ENCODE measurements at places on chromosomes 4 and X.

- no peak for DNase-seq
These were observed 541.5 kb downstream of the PCDH7 start for GRCh38 chr4:31261632-31262031.

DNA sequence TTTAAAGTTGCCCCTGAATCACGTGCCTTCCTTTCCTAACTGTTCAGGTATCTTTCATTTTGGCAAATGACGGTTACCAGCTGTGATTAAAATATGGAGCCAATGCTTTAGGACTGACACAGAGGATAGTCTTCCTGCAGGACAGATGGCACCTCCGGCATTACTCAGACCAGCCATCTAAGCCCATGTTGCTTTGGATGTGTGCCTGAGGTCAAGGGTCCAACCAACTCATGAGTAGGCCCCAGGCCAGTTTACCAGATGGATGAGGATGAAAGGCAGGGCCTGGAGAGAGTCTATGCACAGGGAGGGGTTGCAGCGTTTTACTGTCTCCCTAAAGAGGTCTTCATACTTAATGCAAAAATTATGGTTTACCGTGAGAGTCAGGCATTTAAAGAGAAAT is 174.0 kb upstream of the GATB start:
- DNase-seq: no peak

GRCh38 chrX:15043538-15043937 is 170.3 kb downstream of the MOSPD2 start:
- no peak for DNase-seq

- no peak for DNase-seq
These were observed 132.1 kb upstream of the PCDH18 start for GRCh38 chr4:137664416-137664815.

GRCh38 chrX:108036298-108036973 is 8.4 kb upstream of the VSIG1 start:
- no peak for DNase-seq

GRCh38 chr4:114494246-114494803 is 104.3 kb upstream of the UGT8 start:
- DNase-seq: no peak

GRCh38 chr4:70608324-70608723 is 16.3 kb downstream of the AMBN start:
- no peak for DNase-seq

- no peak for DNase-seq
These were observed 22.1 kb upstream of the NDNF start for GRCh38 chr4:121094297-121094966.

- no peak for DNase-seq
These were observed 242.7 kb upstream of the DCAF8L1 start for GRCh38 chrX:28223991-28224390.

DNA sequence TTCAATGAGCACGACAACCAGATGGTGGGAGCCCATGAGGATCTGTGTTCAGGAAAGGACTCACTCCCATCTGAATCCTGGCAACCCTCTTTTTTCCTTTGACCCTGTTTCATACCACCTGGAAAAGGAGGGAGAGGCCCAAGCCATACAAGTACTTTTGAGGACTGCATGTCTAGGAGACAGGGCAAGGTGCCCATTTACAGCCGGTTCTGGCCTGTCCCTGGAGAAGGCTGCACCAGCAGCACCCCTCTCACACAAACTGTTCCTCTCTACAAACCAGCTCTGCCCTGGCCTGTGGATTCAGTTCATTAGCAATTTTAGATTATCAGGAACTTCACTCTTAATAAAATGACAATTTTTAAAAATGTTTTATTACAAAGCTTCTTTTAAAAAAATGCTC is 57.5 kb downstream of the HADH start:
- DNase-seq: no peak
